ENCODE measurements at places on chromosomes 7 and 10. TPM values are rescaled to one million over a fixed set of nuclear protein-coding genes. Genes with fewer than 3 reads are reported as not detected.

TMEM184A gene
- total RNA-seq, result 177 TPM

- no peak for DNase-seq
Measured at GRCh38 chr7:81013083-81013817, 94.4 kb upstream of the SEMA3C start.

CCL26 gene
- total RNA-seq, result not detected

- DNase-seq, result no peak
Measured at GRCh38 chr10:69842882-69843281, 41.2 kb downstream of the COL13A1 start.

GLRX3 gene
- 60.7 TPM for total RNA-seq

GRCh38 chr10:12658526-12658925, 309.2 kb downstream of the CAMK1D start:
- no peak for DNase-seq

GRCh38 chr7:4939971-4940728, 18.8 kb downstream of the MMD2 start:
- DNase-seq, result no peak

DNA sequence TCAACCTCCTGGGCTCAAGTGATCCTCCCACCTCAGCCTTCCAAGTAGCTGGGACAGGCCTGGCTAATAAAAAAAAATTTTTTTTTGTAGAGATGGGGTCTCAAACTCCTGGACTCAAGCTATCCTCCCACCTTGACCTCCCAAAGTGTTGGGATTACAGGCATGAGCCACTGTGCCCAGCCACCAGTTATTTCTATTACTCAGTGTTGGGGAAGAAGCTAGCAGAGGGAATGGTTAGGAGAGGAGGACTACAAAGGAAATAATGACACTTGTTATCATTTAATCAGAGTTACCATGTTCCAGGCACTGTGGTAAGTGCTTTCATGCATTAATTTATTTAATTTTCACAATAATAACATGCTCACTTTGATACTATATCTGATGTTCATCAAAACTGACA, 17.6 kb upstream of the BTRC start:
- DNase-seq, result no peak

DNA sequence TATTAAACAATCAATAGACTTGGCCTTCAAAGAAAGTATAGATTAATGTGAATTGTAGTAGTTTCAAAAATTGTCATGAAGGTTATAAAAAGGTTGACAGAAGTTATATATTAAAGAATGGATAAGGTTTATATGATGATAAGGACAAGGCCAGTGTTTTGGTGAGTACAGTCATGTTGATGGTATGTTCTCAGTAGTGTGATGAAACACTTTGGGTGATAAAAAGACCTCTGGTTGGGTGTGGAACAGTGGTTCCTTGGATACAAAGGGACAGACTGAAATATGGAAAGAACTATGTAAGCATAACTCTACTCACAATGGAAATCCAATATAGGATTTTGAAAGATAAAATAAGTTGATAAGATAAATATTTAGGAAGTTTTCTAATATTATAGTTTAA, 866.3 kb downstream of the ANKRD7 start:
- no peak for DNase-seq

DNA sequence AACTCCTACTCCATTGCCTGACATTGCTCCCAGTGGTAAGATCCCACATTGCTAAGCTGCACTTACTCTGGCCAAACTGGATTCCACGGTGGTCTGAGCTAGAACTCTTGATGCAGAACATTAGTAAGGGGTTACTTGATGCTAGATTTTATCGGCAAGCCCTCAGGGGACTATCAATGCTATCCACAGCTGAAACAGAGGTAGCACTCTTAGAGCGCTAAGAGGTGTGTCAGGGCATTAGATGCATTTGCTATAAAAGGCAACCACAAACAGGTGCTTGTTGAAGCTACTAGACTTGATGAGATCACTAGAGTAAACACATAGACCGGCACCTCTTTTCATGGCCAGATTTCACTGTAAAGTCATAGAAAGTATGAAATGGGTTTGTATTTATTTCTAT, 116.3 kb downstream of the MDFIC start:
- no peak for DNase-seq

DNA sequence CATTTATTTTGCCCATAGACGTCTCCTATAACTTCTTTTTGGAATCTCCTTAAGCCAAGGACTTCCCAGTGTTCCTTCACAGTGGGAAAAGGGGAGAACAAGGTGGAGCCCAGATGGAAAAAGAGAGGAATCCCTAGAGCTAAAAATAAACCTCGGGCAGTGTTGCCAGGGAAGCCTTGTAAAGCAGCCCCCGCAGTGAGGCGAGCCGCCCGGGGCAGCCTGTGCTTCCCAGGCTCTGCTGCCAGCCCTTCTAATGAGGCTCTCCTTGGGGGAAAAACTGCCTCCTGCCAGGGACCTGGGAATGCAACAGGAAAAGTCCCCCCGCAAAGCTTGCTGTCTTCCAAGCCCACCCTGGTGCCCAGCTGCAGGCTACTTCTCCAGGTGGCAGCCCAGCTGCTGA, 71.7 kb downstream of the SH3PXD2A start:
- no peak for DNase-seq

TRIL gene
- total RNA-seq, result 0.91 TPM

C7orf57 gene
- not detected for total RNA-seq

Data from lower leg skin (tissue), 4 donors.